Stimulated activated CD8-positive, alpha-beta memory T cell treated with anti-CD3 and anti-CD28 coated beads, Interleukin-15, amount 100 ng/mL, for 24 hours (primary cell): ENCODE measurements at places on chromosomes 5 and 9.

DNA sequence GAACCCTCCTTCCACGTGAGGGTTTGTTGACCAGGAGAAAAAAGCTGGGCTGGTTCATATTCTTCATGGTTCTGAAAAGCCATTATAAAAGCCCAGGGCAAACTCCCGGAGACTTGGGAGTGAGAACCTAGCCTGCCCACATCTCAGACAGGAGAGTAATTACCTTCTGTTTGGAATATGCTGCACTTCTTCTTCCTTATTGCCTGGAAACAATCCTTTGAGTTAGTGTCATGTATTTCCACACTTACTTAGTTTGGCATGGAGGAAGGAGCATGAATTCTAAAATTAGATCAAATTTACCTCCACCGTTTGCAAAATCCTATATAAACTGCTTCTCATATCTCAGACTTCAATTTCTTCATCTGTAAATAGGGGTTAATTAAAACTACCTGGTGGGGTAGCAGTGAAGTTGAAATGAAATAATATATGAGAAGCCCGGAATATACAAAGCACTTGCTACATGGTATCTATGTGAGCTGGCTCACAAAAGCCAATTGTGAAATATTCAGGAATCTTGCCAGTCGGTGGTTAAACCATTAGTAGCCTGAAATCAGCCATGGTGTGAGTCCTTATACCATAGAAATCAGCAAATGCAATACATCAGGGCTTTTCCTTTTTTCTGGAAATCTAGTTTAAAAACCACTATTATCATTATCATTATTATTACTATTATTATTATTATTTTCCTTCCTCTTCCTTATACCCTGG lies 140.0 kb upstream of the RAD23B start:
- no peak for DNase-seq

DNA sequence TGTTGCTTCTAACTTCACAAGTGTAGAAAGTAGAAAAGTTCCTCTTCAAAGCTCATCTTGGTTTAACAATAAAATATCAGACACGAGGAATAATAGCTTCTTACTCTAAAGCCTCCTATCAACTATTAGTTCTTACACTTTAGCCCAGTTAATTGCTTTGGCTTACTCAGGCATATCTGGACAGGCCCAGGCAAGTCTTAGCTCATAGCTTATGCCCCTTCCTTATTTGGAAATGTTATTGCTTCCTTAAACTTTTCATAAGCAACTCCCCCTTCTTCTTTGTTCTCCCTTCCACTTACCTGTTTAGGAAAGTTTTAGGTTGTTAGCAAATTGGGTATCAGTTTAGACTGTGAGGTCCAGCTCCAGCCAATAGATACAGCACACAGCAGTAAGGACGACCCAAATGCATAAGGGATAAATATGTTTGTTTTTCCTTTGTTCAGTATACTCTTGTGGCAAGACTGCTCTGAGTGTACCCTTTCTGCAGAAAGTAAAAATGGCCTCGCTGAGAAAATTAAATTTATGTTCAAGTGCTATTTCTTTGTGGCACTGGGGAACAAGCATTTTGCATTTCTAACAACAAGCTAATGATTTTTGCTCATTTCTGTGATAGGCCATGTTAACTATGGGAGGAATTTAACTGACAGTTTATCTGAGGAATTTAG lies 162.1 kb downstream of the SMC2 start:
- DNase-seq = no peak

- DNase-seq = no peak
These were observed 138.9 kb upstream of the RUSC2 start for GRCh38 chr9:35350827-35351549.

DNA sequence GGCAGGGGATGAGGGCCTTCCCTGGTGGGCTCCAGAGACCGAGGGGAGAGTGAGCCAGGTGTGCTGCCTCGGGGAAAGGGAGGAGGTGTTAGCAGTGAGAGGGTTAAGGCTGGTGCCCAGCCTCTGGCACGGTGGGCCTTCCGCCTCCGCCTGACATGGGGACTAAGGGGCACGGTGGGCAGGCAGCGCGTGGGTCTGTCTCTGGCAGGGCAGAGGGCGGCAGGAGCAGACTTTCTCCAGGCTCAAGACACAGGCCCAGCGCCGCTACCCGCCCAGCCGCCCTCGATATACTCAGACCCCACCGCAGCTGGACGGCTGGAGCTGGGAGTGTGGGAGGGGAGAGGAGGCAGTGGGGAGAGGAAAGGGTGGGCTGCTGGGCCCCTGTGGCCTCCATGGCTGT lies 14.9 kb upstream of the FRMPD1 start:
- DNase-seq = no peak

GRCh38 chr9:5760338-5760737 lies 72.6 kb downstream of the ERMP1 start:
- DNase-seq = no peak

GRCh38 chr5:117892360-117892759 lies 1096.0 kb downstream of the DTWD2 start:
- no peak for DNase-seq

GRCh38 chr5:169648725-169649310 lies 11.7 kb downstream of the DOCK2 start:
- no peak for DNase-seq

DNA sequence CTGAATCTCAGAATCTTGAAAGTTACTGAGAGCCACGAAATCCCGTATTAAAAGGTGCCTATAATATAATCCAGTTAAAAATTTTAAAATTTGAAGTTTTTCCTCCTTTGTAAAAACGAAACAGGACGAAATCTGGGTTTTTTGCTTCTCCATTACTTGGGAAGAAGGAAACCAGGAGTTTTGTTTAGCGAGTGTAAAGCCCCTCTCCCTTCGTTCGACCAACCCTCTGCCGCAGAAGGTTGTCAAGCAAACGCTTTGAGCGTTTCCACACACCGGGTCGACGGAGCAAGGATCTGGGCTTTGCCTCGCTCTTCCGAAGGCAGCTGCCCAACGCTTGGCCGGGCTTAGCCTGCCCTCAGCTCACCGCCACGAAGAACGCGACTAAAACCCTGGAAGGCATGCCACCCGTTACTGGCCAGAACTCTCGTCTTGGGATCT lies 1.6 kb upstream of the FOXE1 start:
- DNase-seq = no peak

- no peak for DNase-seq
These were observed 31.7 kb downstream of the ALG2 start for GRCh38 chr9:99189887-99190596.

- no peak for DNase-seq
These were observed 116.2 kb upstream of the CNTLN start for GRCh38 chr9:17018540-17019196.

DNA sequence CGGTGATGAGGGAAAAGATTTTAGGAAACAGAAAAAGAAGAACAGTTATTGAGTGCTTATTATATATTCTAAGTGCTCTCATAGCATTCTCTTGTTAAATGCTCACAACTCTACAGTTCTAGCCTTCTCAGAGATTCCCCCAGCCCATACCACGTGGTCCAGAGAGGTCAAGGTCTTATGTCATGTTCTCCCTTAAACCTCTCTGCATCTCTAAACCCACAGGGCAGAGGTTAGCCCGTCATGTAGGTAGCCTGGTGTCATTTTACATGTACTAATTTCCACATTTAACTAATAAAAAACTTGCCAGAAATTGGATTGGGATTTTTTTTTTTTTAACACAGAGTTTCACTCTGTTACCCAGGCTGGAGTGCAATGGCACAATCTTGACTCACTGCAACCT lies 178.0 kb downstream of the CEMIP2 start:
- DNase-seq = no peak

DNA sequence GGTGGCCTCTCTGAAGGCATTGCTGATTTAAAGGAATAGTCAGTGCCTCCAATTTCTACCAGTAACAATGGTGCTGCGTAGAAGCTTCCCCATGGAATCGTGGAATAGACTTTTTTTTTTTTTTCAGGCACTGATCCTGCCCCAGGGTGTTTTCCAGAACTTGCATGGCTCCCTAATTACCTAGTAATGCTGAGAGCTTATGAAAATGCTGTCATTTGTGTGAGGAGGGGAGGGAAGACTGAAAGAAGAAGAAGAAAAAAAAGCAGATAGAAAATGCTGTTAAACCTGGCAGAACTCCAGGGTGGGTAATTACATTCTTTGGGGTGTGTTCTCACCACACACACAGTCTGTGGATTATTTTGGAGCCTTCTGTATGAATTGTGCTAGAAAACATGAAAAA lies 4.8 kb upstream of the GRIA1 start:
- DNase-seq = no peak

GRCh38 chr9:18910916-18911315 lies 122.1 kb downstream of the SAXO1 start:
- no peak for DNase-seq
